ENCODE measurements at places on chromosomes 7 and 10. TPM values are rescaled to one million over a fixed set of nuclear protein-coding genes. Genes with fewer than 3 reads are reported as not detected.

PRTFDC1 gene
- 48.3 TPM for polyA plus RNA-seq

AASS gene
- 44.7 TPM for polyA plus RNA-seq

TRA2A gene
- polyA plus RNA-seq: 199 TPM

FASTK gene
- polyA plus RNA-seq: 44.2 TPM

RELN gene
- polyA plus RNA-seq: 24.3 TPM

LIPK gene
- not detected for polyA plus RNA-seq

HOXA9 gene
- 118 TPM for polyA plus RNA-seq

TMEM270 gene
- polyA plus RNA-seq: not detected

FGFR2 gene
- 102 TPM for polyA plus RNA-seq

GIMAP4 gene
- 27.7 TPM for polyA plus RNA-seq

GDF10 gene
- 1.1 TPM for polyA plus RNA-seq

CH25H gene
- polyA plus RNA-seq: 0.13 TPM

OR2A1 gene
- polyA plus RNA-seq: 0.44 TPM

- no peak for DNase-seq
Observed at GRCh38 chr10:27134371-27134770, 19.8 kb downstream of the YME1L1 start.

DNA sequence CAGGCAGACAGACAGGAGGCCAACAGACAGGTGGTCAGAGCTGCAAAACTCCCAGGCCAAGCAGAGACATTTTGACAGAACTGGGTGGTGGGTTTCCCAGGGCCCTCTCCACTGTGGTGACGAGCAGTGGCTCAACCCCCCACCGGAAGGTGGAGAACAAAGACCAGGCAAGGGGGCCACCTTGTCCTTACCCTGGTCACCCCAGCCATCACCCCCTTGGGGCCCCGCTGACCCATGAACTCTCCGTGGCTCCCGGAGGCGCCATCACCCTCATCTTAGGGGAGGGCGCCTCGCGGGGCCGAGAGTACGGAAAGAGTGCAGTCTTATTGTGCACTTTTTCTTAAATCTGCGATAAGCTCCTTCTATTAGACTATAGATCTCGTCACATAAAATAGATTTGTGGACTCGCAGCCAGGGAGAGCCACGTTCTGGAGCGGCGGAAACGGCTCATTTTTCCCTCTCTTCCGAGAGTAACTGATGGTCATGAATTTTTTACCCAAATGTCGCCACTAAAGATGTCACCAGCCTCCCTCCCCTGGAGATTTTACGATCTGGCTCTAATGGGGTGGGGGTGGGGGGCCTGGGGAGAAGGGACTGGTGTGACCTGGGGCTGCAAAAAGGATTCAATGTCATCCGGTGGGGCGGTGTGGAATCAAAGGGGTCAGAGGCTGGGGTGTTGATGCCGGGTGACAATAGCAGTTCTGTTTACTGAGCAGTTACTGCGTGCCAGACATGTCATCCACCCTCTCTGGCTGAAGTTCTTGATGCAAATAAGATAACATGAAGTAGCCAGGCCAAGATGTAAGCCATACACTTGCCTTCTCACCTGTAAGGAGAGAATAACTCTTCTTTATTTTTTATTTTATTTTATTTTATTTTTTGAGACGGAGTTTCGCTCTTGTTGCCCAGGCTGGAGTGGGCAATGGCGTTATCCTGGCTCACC lies 71.1 kb upstream of the MYL10 start:
- DNase-seq: no peak

GRCh38 chr7:85103962-85104361 lies 82.9 kb downstream of the SEMA3D start:
- no peak for DNase-seq

- DNase-seq: no peak
Observed at GRCh38 chr10:15817409-15818046, 42.8 kb downstream of the MINDY3 start.

- no peak for DNase-seq
Observed at GRCh38 chr10:299969-300368, 164.7 kb downstream of the ZMYND11 start.

DNA sequence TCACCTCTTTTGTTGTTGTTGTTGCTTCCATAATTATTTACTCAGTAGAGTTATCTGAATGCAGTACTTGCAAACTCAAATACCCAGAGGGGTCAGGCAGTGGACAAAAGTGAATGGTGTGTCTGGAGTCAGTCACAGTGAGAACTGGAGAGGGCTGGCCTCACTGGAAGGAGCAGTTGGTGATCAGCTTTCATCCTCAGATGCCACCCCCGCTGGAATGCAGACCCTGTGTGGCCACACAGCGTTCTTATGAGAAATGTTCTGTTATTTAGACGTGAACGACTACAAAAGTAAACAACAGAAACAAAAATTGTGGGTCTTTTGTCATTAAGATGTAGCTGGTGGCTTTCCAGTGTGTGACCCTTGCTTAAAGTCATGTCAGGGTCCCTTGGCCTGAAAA lies 29.6 kb upstream of the VPS41 start:
- no peak for DNase-seq

GRCh38 chr7:20089431-20089830 lies 127.8 kb downstream of the MACC1 start:
- DNase-seq: no peak

DNA sequence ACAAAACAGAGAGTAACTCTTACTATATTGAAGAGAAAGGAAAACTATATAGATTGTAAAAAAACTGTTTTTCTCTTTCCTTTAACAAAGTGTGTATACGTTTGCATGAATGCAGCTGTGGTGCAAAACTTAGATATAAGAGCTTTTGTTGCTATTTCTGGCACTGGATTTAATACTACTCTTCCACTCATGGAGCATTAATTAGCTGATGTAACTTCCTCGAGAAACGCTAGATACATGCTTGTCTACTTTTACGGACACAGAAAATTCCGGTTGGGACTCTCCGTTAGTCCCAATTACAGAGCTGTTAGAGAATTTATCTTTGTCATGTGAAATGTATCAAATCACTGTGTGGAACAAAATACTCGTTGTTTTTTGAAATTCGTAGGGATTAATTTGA lies 135.5 kb downstream of the ZNF22 start:
- DNase-seq: no peak

DNA sequence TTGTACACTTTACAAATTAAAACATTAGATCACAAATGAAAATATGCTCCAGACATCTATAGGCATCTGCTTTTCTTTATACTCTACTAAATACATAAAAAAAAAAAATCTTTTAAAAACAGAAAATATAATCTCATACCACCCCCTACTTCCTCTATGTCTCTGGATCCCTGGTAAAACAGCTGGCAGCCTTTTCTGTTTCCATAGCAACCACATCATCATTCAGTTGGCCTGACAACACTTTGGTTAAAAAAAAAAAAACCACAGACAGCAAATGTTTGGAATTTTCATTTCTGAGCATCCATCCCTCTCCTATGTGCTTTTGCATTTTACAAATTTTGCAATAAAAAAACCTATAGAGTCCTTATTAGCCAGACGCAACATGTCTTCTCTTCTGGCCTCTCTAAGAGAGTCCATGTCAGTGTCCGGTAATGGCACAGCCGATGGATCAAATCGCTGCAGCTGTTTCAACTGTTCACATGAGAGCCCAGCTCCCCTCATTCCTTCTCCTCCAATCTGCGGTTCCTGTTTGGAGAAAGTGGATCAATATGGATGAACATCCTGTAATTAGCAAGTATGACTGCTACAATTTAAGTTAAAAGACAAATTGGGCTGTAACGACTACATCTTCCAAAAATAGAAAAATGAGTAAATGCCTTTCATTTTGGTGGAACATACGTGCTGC lies 105.6 kb downstream of the NSUN6 start:
- no peak for DNase-seq

DNA sequence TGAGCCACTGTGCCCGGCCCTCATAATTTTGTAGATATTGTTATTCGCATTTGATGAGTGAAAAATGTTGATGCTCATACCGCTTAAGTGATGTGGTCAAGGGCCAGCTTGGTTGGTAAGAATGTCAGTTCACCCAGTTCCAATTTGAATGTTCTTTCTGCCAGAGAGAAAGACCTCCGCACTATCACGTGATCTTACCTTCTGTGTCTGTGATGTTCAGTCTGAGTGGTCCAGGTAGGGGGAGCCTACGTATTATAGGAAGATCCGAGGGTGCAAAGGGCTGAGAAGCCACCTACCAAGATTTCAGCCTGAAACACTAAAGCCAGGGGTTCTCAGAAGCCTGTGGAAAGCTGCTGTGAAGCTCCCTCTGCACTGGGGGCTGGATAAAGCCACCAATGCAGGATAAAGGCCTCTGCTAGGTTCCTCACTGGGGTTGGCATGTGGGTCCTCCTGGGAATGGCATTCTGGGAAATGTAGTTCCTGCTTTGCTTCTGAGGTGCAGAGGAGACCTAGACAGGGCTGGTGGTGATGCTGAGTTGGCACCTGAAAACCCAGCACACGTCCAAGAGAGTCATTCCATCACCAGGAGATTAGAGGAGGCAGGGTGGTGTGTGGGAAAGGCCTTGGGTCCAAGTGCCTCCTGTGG lies 64.7 kb upstream of the AOAH start:
- no peak for DNase-seq

DNA sequence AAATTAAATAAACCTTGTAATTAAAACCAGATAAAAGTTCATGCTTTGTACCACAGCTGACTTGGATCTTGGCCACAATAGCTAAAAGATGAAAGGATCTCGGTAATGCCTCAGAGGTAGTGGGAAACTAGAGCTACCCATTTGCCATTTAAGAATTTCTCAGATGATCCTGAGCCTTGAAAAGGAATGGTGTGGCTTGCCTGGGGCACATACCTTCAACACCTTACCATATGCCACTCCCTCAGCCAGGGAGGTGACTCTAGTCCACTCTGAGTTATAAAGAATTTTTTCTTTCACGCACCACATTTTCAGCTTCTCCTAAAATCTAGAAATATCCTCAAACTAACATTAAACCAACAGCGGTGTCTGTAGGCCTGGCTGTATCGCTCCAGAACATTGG lies 516.3 kb upstream of the TEX47 start:
- no peak for DNase-seq

- no peak for DNase-seq
Observed at GRCh38 chr10:32556783-32557395, 110.9 kb downstream of the CCDC7 start.

DNA sequence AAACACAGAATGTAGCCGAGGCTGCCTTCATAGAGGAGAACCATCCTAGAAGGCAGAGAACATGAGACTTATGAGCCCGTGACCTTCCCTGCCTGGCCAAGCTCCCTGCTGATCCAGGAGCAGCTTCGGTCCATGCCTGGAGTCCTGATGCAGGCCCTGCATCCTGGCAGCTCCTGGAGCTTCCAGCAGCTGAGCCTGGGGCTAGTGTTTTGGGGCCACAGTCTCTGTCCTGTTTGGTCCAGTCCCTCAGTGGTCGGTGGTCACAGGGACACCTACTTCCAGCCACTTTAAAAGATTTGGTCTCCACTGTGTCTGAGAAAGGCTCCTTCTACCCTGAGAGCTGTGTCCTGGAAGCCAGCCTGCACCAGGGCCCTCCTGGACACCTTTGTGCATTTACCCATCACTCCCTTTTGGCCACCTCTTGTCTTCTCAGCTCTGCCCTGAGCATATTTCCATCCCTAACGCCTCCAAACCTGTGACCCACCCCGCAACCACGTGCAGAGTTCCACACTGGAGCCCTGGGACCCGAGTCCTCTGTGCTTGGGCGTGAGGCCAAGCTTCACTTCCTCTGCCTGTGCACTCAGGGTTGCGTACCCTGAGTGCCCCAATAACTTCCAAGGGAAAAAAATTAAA lies 315.2 kb upstream of the ZNF32 start:
- no peak for DNase-seq

DNA sequence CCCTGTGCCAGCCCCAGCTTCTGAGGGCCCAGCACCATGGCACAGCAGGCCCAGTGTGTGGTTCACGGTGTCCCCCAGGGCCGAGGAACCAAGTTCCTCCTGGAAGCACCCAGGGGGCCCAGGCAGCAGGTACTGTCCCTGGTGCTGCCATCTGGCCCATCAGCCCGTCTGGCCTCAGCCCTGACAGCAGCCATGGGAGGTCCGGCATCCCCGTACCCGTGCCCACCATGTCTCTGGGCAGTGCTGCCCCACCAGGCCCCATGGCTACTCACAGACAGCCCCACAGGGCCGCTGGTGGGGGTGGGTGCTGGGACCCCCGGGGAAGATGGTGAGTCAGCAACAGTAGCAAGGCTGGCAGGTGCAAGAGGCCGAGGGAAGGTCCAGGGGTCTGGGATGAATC lies 32.8 kb downstream of the STK32C start:
- DNase-seq: no peak

GRCh38 chr10:30282221-30282620 lies 66.9 kb downstream of the MTPAP start:
- DNase-seq: no peak

DNA sequence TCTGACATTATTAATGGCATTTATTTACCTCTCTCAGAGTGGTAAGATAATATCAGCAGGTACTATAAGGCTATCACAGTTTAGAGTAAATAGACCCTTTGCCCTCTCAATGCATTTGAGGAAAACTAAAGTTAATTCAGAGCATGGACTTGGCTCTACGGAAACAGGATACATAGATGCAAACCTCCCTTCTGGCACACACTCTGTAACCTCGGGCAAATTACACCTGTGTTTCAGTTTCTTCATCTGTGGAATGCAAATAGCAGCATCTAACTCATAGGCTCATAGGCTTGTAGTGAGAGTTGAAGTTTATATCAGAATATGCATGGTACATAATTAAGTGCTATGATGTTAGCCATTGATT lies 5.6 kb downstream of the RAPGEF5 start:
- DNase-seq: no peak

DNA sequence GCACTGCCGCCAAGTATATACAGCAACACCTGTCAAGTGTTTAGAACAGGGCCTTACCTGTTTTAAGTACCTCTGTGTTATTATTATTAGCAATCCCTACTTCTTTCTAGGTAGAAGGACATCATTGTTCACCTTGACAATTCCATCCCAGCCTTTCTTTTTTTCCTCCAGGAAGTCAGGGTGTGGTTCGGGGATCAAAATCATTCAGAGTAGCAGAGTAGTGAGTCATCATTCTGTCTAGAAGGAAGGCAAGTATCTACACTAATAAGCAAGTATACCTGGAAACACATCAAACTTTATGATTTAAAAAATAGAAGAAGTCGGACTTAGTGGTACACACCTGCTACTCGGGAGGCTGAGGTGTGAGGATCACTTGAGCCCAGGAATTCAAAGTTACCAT lies 25.5 kb upstream of the CAPZA2 start:
- DNase-seq: no peak

- no peak for DNase-seq
Observed at GRCh38 chr10:13087986-13088618, 11.9 kb upstream of the OPTN start.

DNA sequence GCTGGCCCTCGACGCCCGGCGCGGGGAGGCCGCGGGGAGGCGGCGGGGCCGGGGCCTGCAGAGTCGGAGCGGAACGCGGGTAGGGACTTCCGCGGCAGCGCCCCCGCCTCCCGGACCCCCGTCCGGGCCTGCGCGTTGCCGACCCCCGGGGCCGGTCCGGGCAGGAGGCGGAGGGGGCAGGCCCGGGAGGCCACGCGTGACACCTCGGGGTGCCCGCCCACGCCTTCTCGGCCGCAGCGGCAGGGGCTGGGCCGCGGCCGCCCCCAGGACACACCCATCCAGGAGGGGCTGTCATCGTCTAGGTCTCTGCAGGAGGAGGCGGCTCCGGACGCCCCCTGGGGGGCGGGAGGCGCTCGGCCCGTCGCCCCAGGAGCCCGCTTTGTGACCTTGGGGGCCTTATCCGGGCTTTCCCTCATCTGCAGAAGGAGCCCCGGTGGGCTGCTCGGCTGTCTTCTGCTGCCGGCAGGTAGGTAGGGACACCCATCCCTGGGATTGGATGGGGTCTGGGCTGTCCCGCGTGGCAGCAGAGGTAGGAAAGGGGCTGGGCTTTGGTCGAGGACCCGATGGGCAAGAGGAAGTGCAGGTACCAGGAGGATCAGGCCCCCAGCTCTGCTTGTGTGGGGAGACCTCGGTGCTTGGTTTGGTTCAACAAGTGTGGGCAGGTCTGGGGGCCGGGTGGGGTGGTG lies 569 bp downstream of the ZNF316 start:
- no peak for DNase-seq

- DNase-seq: no peak
Observed at GRCh38 chr7:39615350-39615975, 7.9 kb upstream of the RALA start.
